ENCODE measurements at places on chromosomes 4 and X. TPM values are rescaled to one million over a fixed set of nuclear protein-coding genes. Genes with fewer than 3 reads are reported as not detected.

DCLK2 gene
- 0.04 TPM for polyA plus RNA-seq

GRCh38 chrX:12570859-12571501, 220.2 kb upstream of the PRPS2 start:
- no peaks in the 10 kb centered on the region for H3K27me3 ChIP-seq
- no peaks in the 10 kb centered on the region for H3K36me3 ChIP-seq
- DNase-seq = no peak
- no peak overlapping the region for H3K27ac ChIP-seq

CCNB3 gene
- polyA plus RNA-seq = 0.98 TPM

ZNF674 gene
- polyA plus RNA-seq = 2.1 TPM

STK32B gene
- polyA plus RNA-seq = 6.7 TPM

BTC gene
- polyA plus RNA-seq = 0.62 TPM

DNA sequence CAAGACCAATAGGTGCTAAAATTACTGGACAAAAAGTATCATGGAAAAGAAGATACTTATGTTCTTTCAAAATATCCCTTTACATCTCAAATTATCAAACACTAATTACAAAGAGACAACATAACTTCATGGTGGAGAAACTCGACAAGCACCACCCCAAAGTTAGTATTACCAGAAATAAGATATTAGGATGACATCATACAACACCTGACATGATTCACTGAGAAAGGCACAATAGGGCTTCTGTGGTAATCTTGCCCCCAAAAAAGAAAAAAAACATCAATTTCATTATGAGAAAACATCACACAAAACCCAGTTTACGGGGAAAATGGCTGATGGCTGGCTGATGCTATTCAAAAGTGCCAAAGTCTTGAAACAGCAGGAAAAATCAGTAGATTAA, 1781.7 kb upstream of the PCDH10 start:
- H3K27ac ChIP-seq = no peak overlapping the region
- H3K27me3 ChIP-seq = no peaks in the 10 kb centered on the region
- DNase-seq = no peak
- no peak overlapping the region for H3K4me3 ChIP-seq
- H3K36me3 ChIP-seq = no peaks in the 10 kb centered on the region
- H3K4me1 ChIP-seq = no peaks in the 10 kb centered on the region

MAGEA11 gene
- not detected for polyA plus RNA-seq

ARMCX2 gene
- 23.2 TPM for polyA plus RNA-seq

DNA sequence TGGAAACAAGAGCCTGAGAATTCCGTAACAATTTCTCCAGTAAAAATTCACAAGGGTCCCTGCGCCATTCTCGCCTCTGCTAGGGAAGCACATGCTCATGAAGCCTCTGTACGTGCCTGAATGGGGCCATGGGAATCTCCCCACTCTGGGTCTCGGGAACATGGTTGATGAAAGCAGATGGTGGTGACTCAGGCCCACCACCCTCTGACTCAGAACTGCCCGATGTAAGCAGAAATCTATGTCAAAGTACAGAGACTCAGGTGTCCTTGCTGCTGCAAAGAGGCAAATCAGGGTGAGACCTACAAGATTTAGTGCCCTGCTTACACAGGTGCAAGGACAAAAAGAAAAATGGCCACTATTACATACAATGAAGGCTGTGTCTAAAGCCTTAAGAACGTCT, 65.0 kb downstream of the SCD5 start:
- DNase-seq = no peak
- no peak overlapping the region for H3K4me3 ChIP-seq
- H3K27me3 ChIP-seq = no peaks in the 10 kb centered on the region
- peak overlapping the region; percentile 27 for H3K27ac ChIP-seq

- H3K27me3 ChIP-seq = no peaks in the 10 kb centered on the region
- DNase-seq = no peak
- no peak overlapping the region for H3K27ac ChIP-seq
- H3K4me1 ChIP-seq = peaks cover 5% of the 10 kb centered on the region
- no peak overlapping the region for H3K4me3 ChIP-seq
- no peaks in the 10 kb centered on the region for H3K36me3 ChIP-seq
Measured at GRCh38 chrX:154004315-154004714, 15.4 kb downstream of the IRAK1 start.

- no peaks in the 10 kb centered on the region for H3K4me1 ChIP-seq
- H3K36me3 ChIP-seq = no peaks in the 10 kb centered on the region
- no peak overlapping the region for H3K27ac ChIP-seq
- no peak for DNase-seq
- H3K4me3 ChIP-seq = no peak overlapping the region
Measured at GRCh38 chrX:137032341-137032694, 1.5 kb downstream of the GPR101 start.

DNA sequence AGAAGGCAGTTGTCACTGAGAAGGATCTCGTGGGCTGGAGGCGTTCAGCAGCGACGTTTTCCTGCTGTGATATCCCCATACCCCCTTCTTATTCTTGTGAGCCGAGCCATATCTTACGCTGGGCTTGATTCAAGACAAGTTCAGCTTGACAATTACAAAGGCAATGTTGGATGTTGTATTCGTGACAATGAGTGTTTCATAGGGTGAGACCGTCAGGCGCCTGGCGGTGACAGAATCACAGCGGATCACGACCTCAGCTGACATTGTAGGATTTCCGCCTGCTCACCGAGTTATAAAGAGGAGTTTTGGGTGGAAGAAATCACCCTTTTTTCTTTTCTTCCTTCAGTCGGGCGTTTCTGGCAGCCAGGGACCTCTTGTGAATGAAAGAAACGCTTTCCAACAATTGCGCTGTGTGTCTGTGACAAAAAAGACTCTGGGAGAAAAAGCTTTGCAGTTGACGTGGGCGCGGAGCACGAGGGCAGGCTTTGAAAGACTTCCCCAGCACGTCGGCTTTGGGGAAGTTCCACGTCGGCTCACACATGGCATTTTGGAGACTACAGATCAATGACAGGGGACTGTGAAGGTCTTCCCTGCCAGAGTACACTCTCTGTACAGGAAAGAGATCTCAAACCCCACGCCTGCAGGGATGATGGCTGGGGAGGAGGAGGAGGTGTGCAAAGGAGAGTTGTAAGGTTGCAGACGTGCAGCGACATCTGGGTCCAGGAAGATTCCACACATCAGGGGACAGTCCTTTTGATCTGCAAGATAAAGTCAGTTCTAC, 135.4 kb downstream of the CRLF2 start:
- H3K4me3 ChIP-seq = no peak overlapping the region
- no peak overlapping the region for H3K27ac ChIP-seq
- H3K27me3 ChIP-seq = no peaks in the 10 kb centered on the region

GRCh38 chr4:141107927-141108326, 25.3 kb downstream of the RNF150 start:
- no peak overlapping the region for H3K27ac ChIP-seq
- no peaks in the 10 kb centered on the region for H3K4me1 ChIP-seq
- H3K27me3 ChIP-seq = no peaks in the 10 kb centered on the region

TEX11 gene
- not detected for polyA plus RNA-seq

DNA sequence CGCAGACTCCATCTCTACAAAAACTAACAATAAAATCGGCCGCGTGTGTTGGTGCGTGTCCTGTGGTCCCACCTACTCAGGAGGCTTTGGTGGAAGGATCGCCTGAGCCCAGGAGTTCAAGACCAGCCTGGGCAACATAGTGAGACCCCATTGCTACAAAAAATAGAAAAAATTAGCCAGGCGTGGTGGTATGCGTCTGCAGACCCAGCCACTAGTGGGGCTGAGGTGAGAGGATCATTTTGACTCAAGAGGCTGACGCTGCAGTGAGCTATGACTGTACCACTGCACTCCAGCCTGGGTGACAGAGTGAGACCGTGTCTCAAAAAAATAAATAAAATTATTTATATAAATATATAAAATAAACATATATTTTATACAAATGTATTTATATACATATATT, 22.3 kb downstream of the ASMTL start:
- H3K36me3 ChIP-seq = no peaks in the 10 kb centered on the region
- DNase-seq = no peak
- H3K27ac ChIP-seq = no peak overlapping the region
- no peaks in the 10 kb centered on the region for H3K4me1 ChIP-seq

DNA sequence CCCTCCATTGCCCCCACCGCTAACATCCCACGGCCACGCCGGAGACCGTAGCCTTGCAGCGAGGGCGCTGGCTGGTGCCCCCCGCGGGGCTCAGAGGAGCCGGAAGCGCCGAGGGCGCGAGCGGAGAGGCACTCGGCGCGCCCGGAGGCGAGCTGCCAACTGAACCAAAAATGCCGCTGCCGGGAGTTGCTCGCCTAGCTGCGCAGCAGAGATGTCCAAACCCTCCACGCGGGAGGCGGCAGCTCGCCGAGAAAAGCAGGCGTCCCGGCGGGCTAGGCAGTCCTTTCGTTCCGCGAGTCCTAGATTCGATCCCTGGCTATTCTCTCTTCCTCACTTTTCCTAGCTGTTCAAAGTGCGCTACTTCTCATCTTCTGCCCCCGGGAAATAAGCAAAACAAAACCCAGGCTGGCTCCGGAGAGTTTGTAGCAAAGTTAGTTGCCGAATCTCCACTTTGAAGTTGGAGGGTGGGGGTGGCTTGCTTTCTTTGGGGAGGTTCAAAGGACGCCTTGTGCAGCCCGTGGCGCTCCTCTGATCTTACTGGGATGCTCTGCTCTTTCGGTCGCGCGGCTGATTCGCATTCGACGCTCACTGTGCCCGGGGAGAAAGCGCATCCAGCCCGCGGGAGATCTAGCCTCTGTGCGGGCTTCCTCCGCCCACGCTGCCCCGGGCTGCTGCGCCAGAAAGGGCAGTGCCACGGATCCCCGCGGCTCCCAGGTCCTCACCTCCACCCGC, 723 bp downstream of the NKX6-1 start:
- DNase-seq = no peak
- H3K27ac ChIP-seq = no peak overlapping the region
- no peaks in the 10 kb centered on the region for H3K36me3 ChIP-seq
- H3K4me3 ChIP-seq = peak overlapping the region; percentile 57
- H3K27me3 ChIP-seq = peaks cover 97% of the 10 kb centered on the region

DNA sequence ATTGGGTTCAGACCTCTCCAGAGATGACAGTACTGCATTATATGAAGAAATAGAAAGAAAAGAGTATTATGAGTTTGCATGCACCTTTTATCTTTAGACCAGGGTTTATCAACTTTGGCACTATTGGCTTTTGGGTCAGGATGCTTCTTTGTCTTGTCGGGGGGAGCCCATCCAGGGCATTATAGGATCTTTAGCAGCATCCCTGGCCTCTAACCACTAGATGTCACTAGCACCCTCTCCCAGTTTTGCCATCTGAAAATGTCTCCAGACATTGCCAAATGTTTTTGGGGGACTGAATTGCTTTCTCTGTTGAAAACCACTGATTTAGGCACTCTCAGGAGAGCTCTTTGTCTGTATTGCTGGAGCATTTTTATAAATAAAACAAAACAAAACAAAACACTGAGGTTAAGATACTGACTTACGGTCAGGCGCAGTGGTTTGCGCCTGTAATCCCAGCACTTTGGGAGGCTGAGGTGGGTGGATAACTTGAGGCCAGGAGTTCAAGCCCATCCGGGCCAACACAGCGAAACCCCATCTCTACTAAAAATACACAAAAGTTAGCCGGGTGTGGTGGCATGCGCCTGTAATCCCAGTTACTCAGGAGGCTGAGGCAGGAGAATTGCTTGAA, 23.6 kb downstream of the CA5B start:
- no peak overlapping the region for H3K27ac ChIP-seq
- H3K4me1 ChIP-seq = no peaks in the 10 kb centered on the region
- no peaks in the 10 kb centered on the region for H3K27me3 ChIP-seq

DNA sequence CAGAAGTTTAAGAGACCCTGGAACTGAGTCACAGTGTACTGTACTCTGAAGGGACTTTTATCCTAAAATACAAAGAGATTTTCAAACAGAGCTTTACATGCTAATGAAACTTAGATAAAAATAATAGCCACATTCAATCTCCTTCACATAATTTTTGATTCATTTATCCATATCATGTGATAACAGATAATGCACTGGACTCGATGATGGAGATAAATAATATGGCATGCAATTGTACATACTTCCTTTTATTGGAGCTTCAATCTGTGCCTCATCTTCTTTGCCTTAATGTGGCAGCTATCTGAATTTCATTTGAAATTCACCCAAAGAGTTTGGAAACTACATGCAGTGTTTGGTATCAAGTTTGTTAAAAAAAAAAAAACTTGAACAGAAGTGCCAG, 390.6 kb downstream of the CFAP47 start:
- DNase-seq = no peak
- H3K27me3 ChIP-seq = no peaks in the 10 kb centered on the region
- no peak overlapping the region for H3K27ac ChIP-seq
- H3K4me3 ChIP-seq = no peak overlapping the region
- no peaks in the 10 kb centered on the region for H3K36me3 ChIP-seq
- H3K4me1 ChIP-seq = no peaks in the 10 kb centered on the region

- H3K27ac ChIP-seq = no peak overlapping the region
- H3K4me1 ChIP-seq = no peaks in the 10 kb centered on the region
- H3K36me3 ChIP-seq = no peaks in the 10 kb centered on the region
- H3K27me3 ChIP-seq = no peaks in the 10 kb centered on the region
Measured at GRCh38 chr4:83664071-83664470, 128.2 kb downstream of the GPAT3 start.

DNA sequence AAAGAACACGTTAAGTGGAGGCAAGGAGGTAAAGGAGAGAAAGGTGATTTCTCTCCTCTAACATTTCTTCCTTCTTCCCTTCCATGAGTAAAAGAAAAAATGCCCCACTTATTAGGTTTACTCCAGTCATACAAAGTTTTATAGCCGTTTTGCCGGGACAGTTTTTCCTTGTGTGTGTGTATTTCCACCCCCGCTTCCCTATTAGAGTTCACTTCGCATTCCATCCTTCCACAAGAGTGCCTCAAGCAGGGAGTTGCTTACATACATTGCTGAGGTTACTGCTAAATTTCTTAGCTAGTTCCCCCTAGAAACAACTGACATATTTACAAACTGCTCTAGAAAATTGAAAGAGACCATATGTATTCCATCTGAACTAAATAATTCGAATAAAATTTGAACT, 45.2 kb upstream of the BMP15 start:
- DNase-seq = no peak
- H3K27ac ChIP-seq = no peak overlapping the region
- no peak overlapping the region for H3K4me3 ChIP-seq
- no peaks in the 10 kb centered on the region for H3K4me1 ChIP-seq
- no peaks in the 10 kb centered on the region for H3K36me3 ChIP-seq
- no peaks in the 10 kb centered on the region for H3K27me3 ChIP-seq

DNA sequence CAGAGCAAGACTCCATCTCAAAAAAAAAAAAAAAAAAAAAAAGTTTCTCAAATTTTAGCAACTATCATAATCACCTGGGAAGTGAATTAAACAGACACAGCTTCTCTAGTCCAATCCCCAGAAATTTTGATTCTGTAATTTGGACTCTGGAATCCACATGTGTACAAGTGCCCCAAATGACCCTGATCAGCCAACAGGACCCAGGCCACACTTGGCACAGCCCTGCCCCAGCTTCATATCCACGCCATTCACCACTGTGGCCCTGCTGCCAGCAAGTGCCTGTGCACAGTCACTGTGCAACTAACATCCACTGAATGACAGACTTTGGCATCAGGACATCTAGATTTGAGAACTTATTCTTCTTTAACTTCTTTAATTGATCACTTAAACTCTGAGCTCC, 14.1 kb upstream of the CXCL13 start:
- H3K4me1 ChIP-seq = peaks cover 13% of the 10 kb centered on the region
- DNase-seq = no peak
- H3K27ac ChIP-seq = no peak overlapping the region
- no peaks in the 10 kb centered on the region for H3K27me3 ChIP-seq
- H3K36me3 ChIP-seq = no peaks in the 10 kb centered on the region
- no peak overlapping the region for H3K4me3 ChIP-seq
